ENCODE measurements at places on chromosomes 16 and 17.

GRCh38 chr16:57349212-57350031 lies 9.2 kb upstream of the CCL22 start:
- DNase-seq: no peak

GRCh38 chr16:85986931-85987749 lies 88.2 kb downstream of the IRF8 start:
- peak; percentile 31 for DNase-seq

GRCh38 chr17:61253362-61253761 lies 146.3 kb upstream of the TBX2 start:
- DNase-seq: no peak

DNA sequence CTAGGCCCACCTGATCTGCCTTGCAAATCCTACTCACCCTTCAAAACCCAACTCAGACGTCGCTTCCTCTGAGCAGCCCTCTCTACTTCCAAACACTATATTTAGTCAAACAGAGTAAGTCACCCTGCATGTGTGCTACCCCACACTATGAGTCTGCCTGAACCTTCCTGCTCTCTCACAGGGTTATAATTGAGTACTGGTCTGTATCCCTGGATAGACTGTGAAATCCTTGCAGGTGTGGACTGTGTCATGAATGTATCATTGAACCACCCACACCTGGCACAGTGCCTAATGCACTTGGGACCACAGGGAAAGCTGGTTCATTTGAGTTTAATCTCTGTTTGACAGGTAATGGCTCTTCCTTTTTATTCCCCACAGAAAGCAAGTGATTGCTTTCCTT lies 3.4 kb downstream of the FBXO39 start:
- DNase-seq: no peak

GRCh38 chr17:40086150-40087044 lies 14.0 kb downstream of the NR1D1 start:
- peak; percentile 64 for DNase-seq

GRCh38 chr17:80876950-80877728 lies 114.5 kb upstream of the CHMP6 start:
- DNase-seq: peak; percentile 28

GRCh38 chr17:77468897-77469296 lies 328.1 kb downstream of the SEC14L1 start:
- DNase-seq: no peak

DNA sequence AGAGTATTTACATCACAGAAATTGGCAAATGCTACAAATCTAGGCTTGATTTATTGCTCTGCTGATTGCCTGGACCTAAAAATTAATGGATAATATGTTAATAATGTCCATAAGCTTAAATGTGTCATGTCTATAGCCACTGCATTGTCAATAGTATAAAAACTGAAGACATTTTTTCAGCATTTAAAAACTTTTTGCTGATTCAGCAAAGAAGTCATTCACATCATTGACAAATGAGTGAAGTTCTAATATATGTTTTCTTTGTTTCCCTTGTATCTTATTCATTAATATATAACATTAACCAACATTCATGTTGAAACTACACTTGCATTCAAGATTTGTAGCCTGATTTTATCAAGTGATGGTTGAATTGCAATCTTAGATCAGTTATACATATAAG lies 214.7 kb upstream of the XYLT1 start:
- no peak for DNase-seq

DNA sequence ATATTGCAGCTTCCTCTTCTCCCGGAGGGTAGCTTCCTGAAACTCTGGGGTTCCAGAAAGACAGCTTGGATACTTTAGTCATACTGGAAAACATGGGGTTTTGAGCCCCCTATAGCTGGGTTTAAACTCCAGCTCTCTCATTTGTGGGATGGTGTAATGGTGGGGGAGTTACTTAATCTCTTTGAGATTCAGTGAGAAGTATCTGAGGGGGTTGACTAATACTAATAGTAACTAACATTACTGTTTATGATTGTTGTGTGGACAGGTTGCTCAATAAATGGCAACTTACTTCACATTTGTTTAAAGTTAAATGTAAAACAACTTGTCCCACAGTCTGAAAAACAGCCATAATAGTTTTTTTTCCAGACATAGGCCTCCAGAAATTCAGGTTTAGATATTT lies 5.1 kb upstream of the SUZ12 start:
- no peak for DNase-seq

DNA sequence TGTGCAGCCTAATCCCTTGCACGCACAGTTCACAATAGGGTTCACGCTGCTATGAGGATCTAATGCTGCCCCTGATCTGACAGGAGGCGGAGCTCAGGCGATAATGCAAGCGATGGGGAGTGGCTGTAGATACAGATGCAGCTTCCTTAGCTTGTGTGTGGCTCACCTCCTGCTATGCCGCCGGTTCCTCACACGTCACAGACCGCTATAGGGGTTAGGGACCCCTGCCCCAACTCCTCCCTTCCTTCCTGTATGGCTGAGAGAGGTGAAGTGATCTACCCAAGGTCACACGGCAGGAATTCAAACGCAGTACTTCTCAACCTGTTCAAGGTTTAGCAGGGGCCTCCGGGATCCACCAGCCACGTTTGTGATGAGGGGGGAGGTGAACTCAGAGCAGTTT lies 13.4 kb upstream of the PLLP start:
- DNase-seq: peak; percentile 14

DNA sequence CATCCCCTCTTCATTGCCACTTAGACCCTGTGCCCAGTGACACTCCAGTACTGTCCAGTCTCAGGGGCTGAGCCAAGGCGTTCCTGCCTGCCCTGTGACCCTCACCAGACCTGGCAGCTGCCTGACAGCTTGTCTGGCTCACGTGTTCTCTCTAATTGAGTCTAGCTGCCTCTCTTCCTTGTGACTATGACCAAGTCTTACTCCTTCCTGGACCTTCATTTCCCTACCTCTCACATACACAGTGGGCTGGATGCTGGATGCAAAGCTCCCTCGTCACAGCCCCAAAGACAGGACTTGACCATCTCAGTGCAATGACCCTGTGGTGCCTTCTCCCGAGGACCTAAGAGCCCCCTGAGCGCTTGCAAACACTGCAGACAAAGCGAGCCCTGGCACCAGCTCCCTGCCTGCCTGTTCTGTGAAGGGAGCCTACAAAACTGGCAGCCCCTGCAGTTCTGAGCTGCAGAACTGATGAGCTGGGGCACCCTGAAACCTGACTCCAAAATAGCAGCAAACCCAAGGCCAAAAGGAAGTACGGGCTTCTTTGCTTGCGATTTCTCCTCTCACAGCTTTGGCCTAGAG lies 1.7 kb downstream of the DEXI start:
- no peak for DNase-seq

- DNase-seq: no peak
Observed at GRCh38 chr16:50534556-50534955, 13.6 kb upstream of the NKD1 start.

DNA sequence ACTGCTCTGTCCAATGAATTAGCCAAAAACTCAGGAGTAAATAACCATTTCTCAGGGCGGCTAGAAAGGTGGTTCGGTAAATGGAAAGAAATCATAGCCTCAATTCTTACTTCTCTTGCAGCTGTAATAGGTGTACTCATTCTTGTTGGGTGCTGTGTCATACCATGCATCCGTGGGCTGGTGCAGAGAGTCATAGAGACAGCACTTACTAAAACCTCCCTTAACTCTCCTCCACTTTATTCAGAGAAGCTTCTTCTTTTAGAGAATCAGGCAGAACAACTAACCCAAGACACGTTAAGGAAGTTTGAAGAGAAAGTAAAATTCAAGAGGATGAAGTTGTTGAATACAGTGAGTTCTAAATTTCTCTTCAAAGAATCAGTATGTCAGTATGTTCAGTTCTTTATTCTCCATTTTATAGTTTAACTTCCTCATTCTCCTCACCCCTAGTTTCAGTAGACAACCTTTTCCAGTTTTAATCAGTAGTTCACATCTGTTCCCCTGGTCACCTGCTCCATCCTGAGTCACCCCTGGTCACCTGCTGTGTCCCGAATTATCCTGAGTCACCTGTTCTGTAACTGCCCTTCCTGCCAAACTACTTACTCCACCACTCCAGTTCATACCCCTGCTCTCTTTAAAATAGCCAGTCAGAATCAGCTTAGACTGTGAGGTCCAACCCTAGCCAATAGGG lies 85.9 kb downstream of the EMP2 start:
- DNase-seq: no peak
